Stimulated activated CD8-positive, alpha-beta memory T cell treated with anti-CD3 and anti-CD28 coated beads, Interleukin-15, amount 100 ng/mL, for 24 hours (primary cell): ENCODE measurements at places on chromosomes 7 and 10.

- DNase-seq: no peak
These were observed 13.4 kb upstream of the SLIT1 start for GRCh38 chr10:97199152-97199551.

GRCh38 chr10:89207801-89208551 is 859 bp upstream of the CH25H start:
- DNase-seq: no peak

GRCh38 chr10:124657806-124658205 is 86.4 kb downstream of the FAM53B start:
- DNase-seq: no peak

GRCh38 chr10:27884185-27884641 is 114.7 kb downstream of the ODAD2 start:
- no peak for DNase-seq

GRCh38 chr7:44981035-44981706 is 2.4 kb upstream of the MYO1G start:
- no peak for DNase-seq

GRCh38 chr7:85011127-85011526 is 175.7 kb downstream of the SEMA3D start:
- no peak for DNase-seq

GRCh38 chr7:28155964-28156363 is 24.6 kb downstream of the JAZF1 start:
- no peak for DNase-seq

GRCh38 chr10:6619660-6620059 is 39.6 kb upstream of the PRKCQ start:
- no peak for DNase-seq
